Astrocyte (in vitro differentiated cells and primary cell): ENCODE measurements at places on chromosomes 7 and 10. TPM values are rescaled to one million over a fixed set of nuclear protein-coding genes. Genes with fewer than 3 reads are reported as not detected.

GIMAP7 gene
- not detected in 2 replicates for total RNA-seq

PON3 gene
- total RNA-seq, result not detected in 2 replicates

- peak; percentile 52 for DNase-seq
These were observed 673.9 kb downstream of the PHTF2 start for GRCh38 chr7:78472519-78472918.

- DNase-seq, result peak; percentile 34
These were observed 1.2 kb downstream of the AGAP3 start for GRCh38 chr7:151087245-151088018.

DNA sequence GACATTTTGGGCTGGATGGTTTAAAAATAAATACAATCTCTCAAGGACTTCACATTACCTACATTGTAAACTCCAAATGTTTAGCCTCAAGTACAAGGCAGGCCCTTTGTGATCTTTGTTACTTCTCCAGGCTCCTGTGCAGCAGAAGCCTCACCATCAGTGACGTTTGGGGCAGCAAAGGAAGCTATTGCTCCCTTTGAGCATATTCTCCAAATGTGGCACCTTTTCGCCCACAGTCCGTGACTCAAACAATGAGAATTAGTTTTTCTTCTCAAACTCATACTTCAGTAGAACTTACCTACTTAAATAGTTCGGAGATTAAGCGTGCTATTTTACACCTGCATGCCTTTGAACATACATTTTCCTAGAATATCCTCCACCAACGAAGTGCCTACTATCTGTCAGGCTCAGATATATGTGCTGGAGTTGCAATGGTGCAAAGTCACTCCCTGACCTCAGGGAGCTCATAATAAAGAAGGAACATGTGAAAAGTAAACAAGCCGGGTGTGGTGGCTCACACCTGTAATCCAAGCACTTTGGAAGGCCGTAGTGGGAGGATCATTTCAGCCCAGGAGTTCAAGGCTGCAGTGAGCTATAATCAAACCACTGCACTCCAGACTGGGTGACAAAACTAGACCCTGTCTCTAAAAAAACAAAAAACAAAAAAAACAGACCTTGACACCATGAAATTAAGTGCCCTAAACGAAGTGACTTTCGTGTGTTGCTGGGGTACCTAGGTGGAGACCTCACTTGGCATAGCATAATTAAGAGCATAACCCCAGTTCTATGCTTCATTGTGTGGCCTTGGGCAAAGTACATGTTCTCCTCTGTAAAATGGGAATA, 1.2 kb upstream of the ABCF2 start:
- no peak for DNase-seq

GDF10 gene
- total RNA-seq, result 2.2 and 6.1 TPM in 2 replicates

GDF2 gene
- total RNA-seq, result not detected in 2 replicates

DNA sequence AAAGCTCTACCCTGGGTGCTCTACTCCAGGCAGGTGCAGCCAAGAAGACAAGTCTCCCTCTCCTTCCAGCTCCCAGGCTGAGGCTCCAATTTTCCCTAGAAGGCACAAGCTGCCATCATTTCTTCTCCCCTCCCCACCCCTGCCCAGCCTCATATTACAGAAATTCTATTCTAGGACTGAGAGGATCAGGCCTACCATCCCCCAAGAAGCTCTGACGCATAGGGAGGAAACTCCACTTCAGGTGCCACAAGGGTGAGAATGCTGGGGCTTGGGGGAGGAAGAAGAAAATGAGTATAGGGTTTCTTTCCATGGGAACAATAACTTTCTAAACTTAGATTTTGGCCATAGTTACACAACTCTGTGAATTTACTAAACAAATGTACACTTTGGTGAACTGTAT, 35.3 kb downstream of the FEZF1 start:
- DNase-seq, result no peak

SLC13A1 gene
- not detected in 2 replicates for total RNA-seq

DNA sequence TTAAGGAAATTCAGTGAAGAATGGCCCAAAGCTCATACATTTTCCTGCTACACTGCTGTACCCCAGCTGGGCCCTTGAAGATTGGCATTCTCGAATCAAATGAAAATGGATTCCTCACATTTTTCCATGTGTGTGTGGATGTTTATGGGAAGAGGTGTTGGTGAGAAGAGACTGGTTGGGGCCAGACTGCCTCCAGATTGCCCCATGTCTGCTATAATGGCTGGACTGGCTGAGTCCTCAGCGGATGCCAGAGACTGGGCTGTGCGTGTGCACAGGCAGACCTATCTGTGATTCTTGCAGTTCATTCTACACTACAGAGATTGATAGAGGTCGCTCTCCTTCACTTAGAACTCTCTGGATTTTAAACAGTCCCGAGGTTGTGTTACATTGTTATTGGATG, 183.6 kb upstream of the GDF10 start:
- DNase-seq, result no peak
